ENCODE measurements at places on chromosomes 4 and X.

GRCh38 chr4:83109480-83110222, 4.9 kb downstream of the PLAC8 start:
- no peak for DNase-seq

- no peak for DNase-seq
Observed at GRCh38 chr4:40276546-40276945, 58.6 kb upstream of the CHRNA9 start.

- DNase-seq = no peak
Observed at GRCh38 chr4:169410839-169411770, 140.3 kb upstream of the SH3RF1 start.

DNA sequence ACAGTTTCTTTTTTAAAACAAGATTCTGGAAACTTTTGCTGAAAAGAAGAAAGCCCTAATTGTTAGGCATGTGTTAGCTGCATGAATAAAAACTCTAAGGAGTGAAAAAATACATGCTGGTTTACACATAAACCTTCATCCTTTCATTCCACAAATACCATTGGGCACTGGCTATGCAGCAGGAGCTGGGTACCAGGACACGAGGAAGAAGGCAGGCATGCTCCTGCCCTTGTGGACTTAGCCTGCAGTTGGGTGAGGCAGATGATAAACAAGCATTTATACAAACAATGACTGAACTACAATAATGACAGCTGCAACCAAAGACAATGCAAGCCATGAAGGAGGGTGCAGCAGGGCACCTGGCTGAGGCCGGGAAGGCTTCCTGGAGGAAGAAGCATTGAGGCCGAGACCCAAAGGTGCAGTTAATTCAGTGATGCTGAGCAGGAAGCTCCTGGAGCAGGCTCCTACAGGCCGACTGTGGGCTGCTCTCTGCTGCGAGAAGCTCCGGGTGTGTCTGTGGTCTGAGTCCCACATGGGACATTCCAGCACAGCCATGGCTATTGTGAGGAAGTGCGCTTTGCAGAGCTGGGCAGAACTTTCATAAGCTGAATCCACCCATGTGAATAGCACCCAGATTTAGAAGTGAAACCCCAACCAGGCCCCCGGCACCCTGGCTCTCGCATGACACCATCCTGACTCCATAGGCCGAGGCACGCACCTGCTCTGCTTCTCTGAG, 44.0 kb upstream of the MXD4 start:
- DNase-seq = no peak

GRCh38 chr4:121791481-121791880, 9.6 kb upstream of the EXOSC9 start:
- DNase-seq = no peak

DNA sequence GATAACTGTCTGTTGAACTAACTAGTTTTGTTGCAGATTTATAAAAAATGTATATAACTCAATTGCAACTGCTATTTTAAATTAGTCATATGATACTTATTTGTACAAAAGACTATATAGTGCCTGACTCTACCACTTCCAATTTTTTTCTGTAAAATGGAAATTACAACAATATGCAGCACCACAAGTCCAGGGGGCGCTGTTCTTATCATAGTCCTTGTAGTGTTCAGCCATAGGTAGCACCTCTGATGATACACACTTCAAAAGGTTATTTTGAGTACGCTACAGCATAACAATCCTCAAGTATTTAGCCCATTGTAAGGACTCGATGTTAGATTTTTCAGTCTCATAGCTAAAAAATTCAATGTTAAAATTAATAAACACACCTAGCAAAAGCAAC, 174.9 kb downstream of the CORIN start:
- no peak for DNase-seq

DNA sequence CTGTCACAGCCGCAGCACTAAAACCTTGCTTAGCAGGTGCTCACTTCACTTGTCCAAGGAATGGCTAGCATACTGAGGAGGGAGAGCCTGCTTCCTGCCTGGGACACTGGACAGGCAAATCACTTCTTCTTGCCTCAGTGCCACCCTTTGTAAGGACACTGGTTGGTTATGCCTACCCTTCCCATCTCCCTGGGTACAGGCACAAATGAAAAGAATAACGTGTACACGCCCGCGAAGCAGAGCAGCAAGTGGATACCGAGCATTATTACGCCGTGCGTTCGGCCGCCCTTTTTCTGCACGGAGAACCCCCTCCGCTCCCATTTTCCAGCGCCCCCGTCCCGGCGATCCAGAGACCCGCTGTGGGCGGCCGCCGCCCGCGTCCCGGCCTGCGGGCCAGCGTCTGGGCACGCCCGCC, 338 bp upstream of the KLHL2 start:
- no peak for DNase-seq

GRCh38 chr4:183627979-183628588, 30.9 kb downstream of the RWDD4 start:
- DNase-seq = no peak

DNA sequence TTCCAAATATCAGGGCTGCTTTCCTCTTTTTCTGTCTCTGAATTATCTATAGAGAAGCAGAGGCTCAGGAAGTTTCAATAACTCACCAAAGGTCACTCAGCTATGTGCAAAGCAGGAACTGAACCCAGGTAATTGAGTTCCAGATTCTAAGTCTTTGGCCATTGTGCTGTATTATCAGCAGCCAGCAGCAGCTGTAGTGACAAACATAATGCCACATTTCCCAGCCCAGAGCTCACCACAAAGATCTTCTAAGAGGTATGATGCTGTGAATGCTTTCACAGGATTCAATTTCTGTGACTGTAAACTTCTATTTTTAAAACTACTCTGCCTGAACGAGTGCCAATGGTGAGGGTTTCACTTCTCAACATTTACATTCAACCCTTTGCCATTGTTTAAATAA, 56.4 kb downstream of the SPOCK3 start:
- no peak for DNase-seq

- no peak for DNase-seq
Observed at GRCh38 chrX:10172877-10173276, 16.1 kb downstream of the CLCN4 start.

DNA sequence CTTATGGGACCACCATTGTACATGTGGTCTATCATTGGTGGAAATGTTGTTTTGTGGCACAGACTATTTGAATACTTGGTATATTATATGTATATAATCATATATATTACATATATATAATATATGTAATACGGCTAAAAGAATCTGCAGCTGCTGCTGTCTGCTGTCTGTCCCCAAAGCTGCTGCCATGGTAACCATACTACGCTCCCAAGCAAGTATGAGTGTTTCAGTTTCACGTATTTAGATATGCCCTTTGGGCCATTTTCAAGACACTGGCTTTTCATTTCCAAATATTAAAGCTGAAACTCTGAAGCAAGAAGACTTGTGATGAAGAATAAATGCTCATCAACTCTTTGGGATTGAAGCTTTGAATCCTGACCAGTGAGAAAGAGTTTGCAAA, 42.0 kb upstream of the ARSJ start:
- no peak for DNase-seq

DNA sequence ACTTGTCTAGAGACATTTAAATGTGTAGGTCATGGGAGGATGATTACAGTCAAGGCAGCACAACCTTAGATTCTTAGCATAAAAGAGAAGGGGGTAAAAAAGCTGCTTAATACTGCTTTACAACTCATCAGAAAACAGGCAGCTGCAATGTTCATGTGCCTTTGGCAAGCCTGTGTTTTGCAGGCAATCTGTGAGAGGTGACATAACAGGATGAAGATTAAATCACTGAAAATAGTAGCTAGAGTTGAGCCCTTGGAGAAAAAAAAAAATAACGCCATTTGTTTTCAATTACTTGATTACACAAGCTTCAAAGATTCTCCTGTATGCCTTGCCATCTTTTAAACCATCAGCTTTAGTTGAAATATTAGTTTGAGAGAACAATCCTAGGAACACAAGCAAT, 847.6 kb upstream of the LCORL start:
- DNase-seq = no peak

GRCh38 chr4:133186210-133186609, 37.1 kb downstream of the PCDH10 start:
- no peak for DNase-seq

DNA sequence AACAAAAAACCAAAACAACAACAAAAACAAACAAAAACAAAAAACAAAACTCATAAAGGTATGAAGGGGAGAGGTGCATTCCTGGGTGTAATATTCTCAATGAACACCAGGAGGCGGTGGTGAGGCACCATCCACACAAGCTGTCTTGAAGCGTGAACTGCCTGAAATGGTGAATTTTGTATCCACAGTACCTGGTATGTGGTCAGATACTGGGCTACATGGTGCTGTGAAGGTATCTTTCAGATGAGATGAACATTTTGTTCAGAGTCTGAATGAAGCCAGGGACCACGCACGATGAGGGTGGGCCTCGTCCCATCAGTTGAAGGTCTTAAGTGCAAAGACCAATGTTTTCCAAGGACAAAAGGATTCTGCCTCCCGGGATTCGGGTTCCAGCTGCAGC, 58.5 kb downstream of the ASMT start:
- no peak for DNase-seq

GRCh38 chr4:147865926-147866325, 134.0 kb downstream of the ARHGAP10 start:
- DNase-seq = no peak

DNA sequence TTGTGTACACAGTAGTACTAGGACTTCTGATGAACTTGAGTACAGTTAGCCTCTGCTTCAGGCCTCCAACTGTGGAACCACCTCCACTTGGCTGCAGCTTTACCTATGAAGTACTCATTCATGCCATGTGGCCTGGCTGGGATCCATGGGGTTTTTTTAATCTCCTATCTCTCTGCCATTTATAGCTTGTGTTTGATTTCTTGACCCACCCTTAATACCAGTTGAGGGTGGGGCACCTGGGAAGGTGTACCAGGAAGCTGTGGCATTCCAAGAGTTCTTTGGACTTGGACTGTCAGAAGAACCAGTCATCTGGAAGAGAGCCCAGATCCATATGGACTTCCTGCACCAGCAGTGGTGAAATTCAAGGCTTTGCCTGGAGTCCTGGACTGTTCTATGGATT, 230.1 kb downstream of the SHROOM3 start:
- no peak for DNase-seq

DNA sequence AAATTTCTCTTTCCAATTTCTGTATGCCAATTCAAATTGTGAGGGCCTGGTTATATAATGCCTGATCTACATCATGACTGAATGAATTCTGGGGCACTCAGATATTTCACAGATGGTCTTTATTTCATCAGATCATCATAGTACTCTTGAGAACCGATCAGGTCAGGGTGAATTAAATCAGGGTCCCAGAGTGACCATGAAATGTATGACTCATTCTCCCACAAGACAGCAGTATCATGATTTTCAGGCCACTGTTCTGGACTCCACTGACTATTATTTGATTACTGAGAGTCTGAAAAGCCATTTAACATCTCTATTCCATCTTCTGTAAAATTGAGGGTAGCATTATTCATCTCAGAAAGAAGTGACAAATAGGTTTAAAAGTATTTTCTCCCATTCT, 471.5 kb downstream of the ADGRL3 start:
- DNase-seq = no peak

DNA sequence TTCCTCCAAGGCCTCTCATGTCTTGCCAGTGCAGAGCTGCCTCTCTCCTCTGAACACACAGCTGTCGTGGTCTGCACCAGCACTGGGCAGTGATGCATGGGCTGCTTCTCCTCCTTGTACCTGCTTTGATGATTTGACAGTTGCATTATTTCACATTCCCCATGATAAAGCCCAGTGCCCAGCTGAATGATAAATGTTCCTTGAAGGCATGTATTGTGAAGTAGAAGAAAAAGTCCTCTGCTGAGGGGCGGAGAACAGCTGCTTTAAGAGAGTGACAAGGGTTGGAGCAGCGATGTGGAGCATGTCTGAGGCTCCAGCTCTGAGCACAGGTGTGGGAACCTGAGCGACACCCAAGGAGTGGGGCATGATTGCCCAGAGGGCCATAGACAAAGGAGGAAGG, 21.1 kb upstream of the TRIM2 start:
- DNase-seq = no peak

- DNase-seq = no peak
Observed at GRCh38 chr4:80927420-80927819, 103.1 kb upstream of the BMP3 start.

- DNase-seq = no peak
Observed at GRCh38 chrX:133698298-133698697, 283.0 kb upstream of the GPC4 start.

DNA sequence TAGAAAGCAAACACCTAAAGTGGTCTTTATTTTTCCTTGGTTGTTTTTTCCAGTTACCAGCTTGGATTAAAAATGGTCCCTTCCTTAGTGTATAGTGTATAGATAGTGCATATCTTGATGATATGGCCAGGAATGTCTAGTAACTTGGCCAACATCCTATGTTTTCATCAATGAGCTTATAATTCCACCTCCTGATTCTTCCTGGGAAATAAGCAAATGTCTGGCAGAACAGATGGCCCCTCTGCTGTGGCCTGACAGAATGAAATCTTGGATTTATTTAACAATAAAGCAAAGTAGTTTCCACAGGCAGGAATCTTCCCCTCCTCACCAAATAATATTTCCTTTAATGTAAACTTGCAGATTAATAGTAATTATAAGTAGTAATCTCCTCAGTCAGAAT, 6.1 kb downstream of the SCARB2 start:
- DNase-seq = no peak

DNA sequence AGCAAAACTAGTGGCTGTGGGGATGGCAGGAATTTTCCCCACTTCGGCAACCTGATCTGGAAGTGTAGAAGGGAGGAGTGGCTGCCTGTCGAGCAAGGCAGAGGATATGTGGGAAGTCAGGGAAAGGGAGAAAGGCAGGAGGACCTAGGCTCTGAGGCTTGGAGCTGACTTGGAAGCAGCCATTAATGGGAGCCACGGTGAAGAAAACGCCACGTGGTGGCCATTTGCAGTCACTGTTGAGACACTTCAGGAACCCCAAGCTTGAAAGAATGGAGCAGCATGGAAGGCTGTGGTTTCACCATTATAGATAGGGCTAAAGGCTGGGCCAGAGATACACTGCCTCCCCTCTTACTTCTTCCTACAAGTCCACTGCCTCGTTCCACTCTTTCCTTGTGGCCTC, 41.8 kb upstream of the MAML3 start:
- DNase-seq = no peak

- DNase-seq = no peak
Observed at GRCh38 chr4:38046727-38047489, 86.7 kb downstream of the PTTG2 start.

- DNase-seq = no peak
Observed at GRCh38 chrX:97398030-97398551, 514.4 kb downstream of the RPA4 start.

- DNase-seq = no peak
Observed at GRCh38 chrX:96314985-96315384, 369.7 kb upstream of the DIAPH2 start.

DNA sequence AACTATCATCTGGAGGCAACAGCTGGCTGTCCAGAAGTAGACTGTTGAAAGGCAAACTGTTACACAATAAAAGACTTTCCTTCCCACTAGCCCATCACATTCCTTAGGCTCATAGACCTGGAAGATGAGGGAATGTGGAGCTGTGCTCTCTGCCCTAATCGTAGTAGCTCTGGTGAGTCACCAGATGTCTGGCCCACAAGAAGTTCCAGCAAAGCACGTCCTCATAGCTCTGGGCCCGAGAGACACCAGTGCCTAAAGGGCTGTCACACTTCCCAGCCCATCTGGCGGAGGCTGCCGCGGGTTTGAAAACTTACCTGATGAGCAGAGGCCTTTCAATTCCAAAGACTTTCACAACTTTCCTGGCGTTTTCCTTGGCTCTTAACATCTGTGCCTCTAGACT, 81.7 kb upstream of the STOX2 start:
- DNase-seq = no peak

- no peak for DNase-seq
Observed at GRCh38 chr4:52604215-52604614, 54.9 kb downstream of the USP46 start.

- no peak for DNase-seq
Observed at GRCh38 chrX:18886344-18887161, 97.4 kb downstream of the PHKA2 start.

- DNase-seq = no peak
Observed at GRCh38 chrX:133297284-133297683, 79.1 kb upstream of the TFDP3 start.

All from activated naive CD8-positive, alpha-beta T cell treated with anti-CD3 and anti-CD28 coated beads, Interleukin-2, amount 50 U/mL, for 16 hours (primary cell).